Activated B cell treated with CpG ODN at 0.5 μM for 24 hours (primary cell): ENCODE measurements at places on chromosomes 2 and 18. TPM values are rescaled to one million over a fixed set of nuclear protein-coding genes. Genes with fewer than 3 reads are reported as not detected.

The CAVIN2 gene
- not detected in 2 replicates for total RNA-seq

- no peaks in the 10 kb centered on the region for H3K4me1 ChIP-seq
- no peaks in the 10 kb centered on the region for H3K36me3 ChIP-seq
- no peak overlapping the region for H3K27ac ChIP-seq
These were observed 105.4 kb downstream of the INHBB start for GRCh38 chr2:120451334-120451733.

The CYP1B1 gene
- 0.86 and 1.2 TPM in 2 replicates for total RNA-seq

DNA sequence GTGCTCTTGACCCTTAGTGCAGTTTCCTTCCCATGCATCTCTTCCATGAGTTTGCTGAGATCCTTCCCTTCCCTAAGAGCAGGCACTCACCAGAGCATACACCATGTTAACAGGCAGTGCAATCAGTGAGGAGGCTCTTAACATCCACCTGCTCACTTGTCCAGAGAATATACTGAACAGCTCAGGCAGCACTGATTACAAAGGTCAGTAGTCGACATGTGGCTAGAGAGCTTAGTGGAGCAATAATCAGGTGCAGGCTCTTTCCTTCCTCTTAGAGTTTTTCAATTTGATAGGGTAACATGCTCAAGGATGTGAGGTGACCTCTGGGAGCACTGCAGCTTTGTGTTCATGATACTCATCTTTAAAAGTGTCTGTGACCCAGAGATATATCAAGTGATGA lies 144.1 kb upstream of the SETBP1 start:
- H3K36me3 ChIP-seq: no peaks in the 10 kb centered on the region
- H3K27ac ChIP-seq: no peak overlapping the region
- DNase-seq: no peak

The CGREF1 gene
- total RNA-seq: 0.17 and 0.31 TPM in 2 replicates

- DNase-seq: no peak
- peaks cover 25% of the 10 kb centered on the region for H3K36me3 ChIP-seq
- no peak overlapping the region for H3K27ac ChIP-seq
- no peaks in the 10 kb centered on the region for H3K27me3 ChIP-seq
These were observed 206.2 kb downstream of the SRBD1 start for GRCh38 chr2:45404807-45405297.

DNA sequence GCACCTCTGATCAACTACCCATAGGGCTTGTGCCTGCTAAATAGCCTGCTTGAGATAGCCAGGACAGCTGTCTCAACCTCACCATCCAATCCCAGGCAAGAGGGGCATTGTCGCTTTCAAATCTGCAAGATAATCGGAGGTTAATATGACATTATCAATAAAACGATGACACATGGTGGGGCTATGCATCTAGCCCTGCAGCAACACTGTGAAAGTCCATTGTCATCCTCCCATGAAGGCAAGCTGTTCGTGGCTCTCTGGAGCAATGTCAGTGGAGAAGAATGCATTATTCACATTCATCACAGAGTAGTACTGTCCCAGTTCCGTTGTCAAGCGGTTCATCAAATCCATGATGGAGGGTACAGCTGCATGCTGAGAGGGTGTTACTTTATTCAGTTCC lies 18.9 kb upstream of the KLHL23 start:
- no peaks in the 10 kb centered on the region for H3K4me1 ChIP-seq
- H3K27me3 ChIP-seq: no peaks in the 10 kb centered on the region
- no peak overlapping the region for H3K27ac ChIP-seq
- H3K36me3 ChIP-seq: peaks cover 10% of the 10 kb centered on the region
- DNase-seq: no peak

GRCh38 chr2:204177977-204178522 lies 241.5 kb downstream of the ICOS start:
- no peaks in the 10 kb centered on the region for H3K27me3 ChIP-seq
- H3K4me3 ChIP-seq: no peak overlapping the region

- DNase-seq: no peak
- no peak overlapping the region for H3K4me3 ChIP-seq
- no peaks in the 10 kb centered on the region for H3K27me3 ChIP-seq
- H3K27ac ChIP-seq: no peak overlapping the region
These were observed 124.2 kb upstream of the EPB41L5 start for GRCh38 chr2:119888680-119889079.

The MAP2 gene
- total RNA-seq: 1.4 and 1.9 TPM in 2 replicates

The MARCHF7 gene
- 86.7 and 89.5 TPM in 2 replicates for total RNA-seq

GRCh38 chr2:203463266-203463678 lies 71.8 kb downstream of the RAPH1 start:
- DNase-seq: no peak
- H3K4me1 ChIP-seq: no peaks in the 10 kb centered on the region
- no peak overlapping the region for H3K4me3 ChIP-seq
- H3K36me3 ChIP-seq: no peaks in the 10 kb centered on the region
- H3K27me3 ChIP-seq: peaks cover 9% of the 10 kb centered on the region

DNA sequence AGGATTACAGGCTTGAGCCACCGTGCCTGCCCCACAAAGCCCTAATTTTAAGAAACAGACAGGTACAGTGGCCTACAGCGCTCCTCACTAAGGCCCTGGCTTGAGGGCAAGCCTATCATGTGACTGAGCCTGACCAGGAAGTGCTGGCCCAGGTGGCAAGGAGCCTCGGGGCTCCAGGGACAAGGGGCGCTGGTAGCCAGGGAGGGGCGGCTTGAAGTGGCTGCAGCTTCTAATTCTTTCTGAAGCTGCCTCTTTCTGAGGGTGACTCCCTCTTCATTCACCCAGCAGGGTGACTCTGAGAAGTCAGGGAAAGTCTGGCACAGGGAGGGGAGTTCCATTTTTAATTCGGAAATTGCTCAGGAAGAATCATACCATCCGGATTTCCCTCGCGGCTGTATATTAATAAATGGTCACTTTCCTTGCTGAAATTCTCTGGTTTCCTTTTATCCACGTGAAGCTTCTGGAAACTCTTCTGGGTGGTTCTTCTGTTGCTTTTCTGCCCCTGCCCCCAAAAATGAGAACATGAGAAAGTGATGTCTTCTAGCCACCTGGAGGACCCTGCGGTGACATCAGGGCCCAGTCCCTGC lies 115.7 kb downstream of the FAM210A start:
- peaks cover 31% of the 10 kb centered on the region for H3K36me3 ChIP-seq

- no peak for DNase-seq
- H3K4me3 ChIP-seq: no peak overlapping the region
These were observed 114.3 kb upstream of the PELI1 start for GRCh38 chr2:64258566-64258965.

The ALK gene
- not detected in 2 replicates for total RNA-seq
